ENCODE measurements at places on chromosomes 5 and 9.

GRCh38 chr5:96730586-96730985, 68.4 kb downstream of the CAST start:
- no peak overlapping the region for H3K4me3 ChIP-seq
- peaks cover 8% of the 10 kb centered on the region for H3K36me3 ChIP-seq
- peaks cover 8% of the 10 kb centered on the region for H3K4me1 ChIP-seq
- H3K27me3 ChIP-seq, result no peaks in the 10 kb centered on the region
- DNase-seq, result no peak

DNA sequence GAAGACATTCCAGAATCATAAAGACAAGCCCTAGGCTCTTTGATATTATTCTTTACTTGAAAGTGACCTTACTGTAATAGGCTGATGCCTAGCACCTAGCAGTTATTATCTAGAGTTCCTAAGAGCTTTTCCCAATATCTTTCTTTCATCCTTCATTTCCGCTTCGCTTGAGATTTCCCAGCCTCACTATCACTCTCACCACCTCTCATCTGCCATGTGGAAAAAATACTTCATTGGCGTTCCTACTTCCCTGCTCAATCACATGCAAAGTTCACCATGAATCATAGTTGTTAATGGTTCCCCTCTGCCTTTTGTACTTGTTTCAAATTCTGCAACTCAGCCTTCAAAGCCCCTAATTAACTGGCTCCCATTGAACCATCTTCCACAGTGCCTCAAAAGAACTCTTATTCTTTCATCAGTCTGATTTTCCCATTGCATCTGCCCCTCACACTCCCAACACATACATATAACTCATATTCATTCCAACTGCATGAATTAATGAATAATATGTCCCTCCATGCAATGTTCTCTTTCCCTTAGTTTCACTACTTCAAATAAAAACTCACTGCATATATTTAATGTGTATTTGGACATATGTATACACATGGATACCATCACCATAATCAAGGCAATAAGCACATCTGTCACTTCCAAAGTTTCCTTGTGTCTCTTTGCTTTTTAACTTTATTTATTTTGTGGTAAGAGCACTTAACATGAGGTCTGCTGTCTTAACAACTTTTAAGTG, 221.6 kb downstream of the PARP8 start:
- H3K36me3 ChIP-seq, result no peaks in the 10 kb centered on the region
- no peak overlapping the region for H3K27ac ChIP-seq
- no peak overlapping the region for H3K4me3 ChIP-seq
- DNase-seq, result no peak
- H3K4me1 ChIP-seq, result no peaks in the 10 kb centered on the region

DNA sequence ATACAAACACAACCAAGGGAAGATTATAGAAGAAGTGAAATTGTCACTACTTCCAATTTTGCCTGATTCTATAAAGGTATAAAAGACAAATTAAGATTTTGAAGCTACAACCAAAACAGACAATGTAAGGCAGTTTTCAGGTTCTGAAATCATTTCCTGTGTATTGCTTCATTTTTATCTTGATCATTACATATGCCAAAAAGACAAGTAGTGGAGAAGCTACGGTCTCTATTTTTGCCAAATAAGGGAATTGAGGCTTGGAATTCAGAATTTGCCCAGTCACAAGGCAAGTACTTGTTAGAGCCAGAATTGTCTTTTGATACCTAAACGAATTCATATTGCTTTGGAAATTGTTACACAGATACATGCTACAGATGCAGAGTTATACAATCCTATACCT, 20.6 kb downstream of the EDIL3 start:
- H3K4me3 ChIP-seq, result no peak overlapping the region
- H3K4me1 ChIP-seq, result no peaks in the 10 kb centered on the region
- no peaks in the 10 kb centered on the region for H3K27me3 ChIP-seq
- DNase-seq, result no peak
- H3K27ac ChIP-seq, result no peak overlapping the region

- peaks cover 15% of the 10 kb centered on the region for H3K4me1 ChIP-seq
- peak; percentile 45 for DNase-seq
- H3K27ac ChIP-seq, result no peak overlapping the region
- H3K4me3 ChIP-seq, result no peak overlapping the region
- no peaks in the 10 kb centered on the region for H3K27me3 ChIP-seq
Measured at GRCh38 chr5:140239939-140240700, 62.8 kb downstream of the PFDN1 start.

DNA sequence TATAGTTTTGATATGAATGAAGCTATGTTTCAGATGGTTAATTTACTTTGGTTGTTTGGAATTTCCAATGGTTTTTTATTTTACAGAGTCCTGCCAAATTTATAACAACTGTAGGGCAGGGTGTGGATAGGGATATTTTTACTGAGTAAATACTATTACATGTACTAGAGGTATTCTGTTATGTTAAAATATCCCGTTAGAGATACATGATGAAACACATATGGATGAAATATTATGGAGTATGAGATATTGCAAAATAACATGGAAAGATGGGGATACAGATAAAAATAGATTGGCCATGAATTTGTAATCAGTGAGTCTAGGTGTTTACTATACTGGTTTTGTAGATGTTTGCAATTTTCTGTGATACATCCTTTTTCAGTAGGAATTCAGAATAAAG, 76.7 kb downstream of the RAB24 start:
- no peak overlapping the region for H3K4me3 ChIP-seq
- no peak for DNase-seq
- H3K27ac ChIP-seq, result no peak overlapping the region
- no peaks in the 10 kb centered on the region for H3K27me3 ChIP-seq
- H3K4me1 ChIP-seq, result no peaks in the 10 kb centered on the region
- peaks cover 15% of the 10 kb centered on the region for H3K36me3 ChIP-seq

DNA sequence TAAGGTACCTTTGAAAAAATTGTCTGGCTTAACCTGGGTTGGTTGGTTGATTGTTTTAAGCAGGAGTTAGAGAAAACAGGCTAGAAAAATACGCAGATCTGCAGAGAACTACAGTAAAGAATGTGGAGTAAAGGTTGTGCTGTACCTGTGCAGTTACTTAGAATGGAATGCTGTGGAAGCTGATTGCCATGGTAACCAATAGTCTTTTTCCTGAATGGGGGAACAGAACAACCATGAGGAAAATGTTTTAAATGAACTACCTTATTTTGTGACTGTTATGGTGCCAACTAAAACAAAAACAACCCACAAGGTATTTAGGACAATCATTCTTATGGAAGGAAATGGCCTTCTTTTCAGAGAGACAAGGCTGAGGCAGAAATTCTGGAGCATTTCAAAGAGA, 4.8 kb upstream of the HOMER1 start:
- no peaks in the 10 kb centered on the region for H3K36me3 ChIP-seq
- H3K27ac ChIP-seq, result peak overlapping the region; percentile 81
- no peak overlapping the region for H3K4me3 ChIP-seq
- DNase-seq, result no peak
- H3K27me3 ChIP-seq, result no peaks in the 10 kb centered on the region
- peaks cover 16% of the 10 kb centered on the region for H3K4me1 ChIP-seq

GRCh38 chr9:81652058-81652687, 37.2 kb downstream of the TLE1 start:
- peaks cover 15% of the 10 kb centered on the region for H3K36me3 ChIP-seq
- no peak for DNase-seq
- H3K27me3 ChIP-seq, result no peaks in the 10 kb centered on the region
- no peak overlapping the region for H3K27ac ChIP-seq

DNA sequence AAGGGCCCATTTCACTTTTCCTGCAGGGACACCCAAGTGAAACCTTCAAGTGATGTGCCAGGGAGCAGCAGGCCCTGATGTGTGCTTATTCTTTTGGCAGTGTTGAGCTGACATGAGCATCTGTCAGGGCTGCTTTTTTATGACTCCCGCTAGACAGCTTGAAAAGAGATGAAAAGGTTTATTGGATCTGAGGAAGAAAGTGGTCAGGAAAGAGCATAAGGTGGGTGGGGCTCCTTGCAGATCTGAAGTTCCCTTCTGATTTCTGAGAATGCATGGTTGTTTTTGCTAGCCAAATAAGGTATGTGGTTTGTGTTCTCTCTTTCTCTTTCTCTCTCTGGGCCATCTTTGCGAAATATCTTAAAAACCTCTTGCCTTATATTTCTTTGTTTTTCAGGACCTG, 316.1 kb downstream of the DMRT2 start:
- no peaks in the 10 kb centered on the region for H3K36me3 ChIP-seq
- no peak overlapping the region for H3K27ac ChIP-seq
- no peaks in the 10 kb centered on the region for H3K4me1 ChIP-seq

DNA sequence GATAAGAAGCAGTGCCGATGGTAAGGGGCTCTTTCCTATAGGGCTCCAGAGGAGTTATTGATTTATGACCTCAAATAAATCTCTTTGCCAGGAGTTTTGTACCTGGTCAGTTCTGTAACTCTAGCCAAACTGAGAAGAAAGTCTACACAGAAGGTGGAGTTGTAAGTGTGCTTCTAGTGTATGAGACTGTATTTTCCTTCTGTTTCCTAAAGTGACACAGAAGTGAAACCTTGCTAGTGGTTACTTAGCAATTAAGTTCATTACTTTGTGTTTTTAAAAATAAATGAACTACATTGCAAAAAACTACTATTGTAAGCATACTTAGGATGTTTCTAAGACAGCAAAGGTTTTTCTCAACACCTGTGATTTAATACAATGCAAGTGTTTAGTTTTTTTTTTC, 48.7 kb upstream of the ACTBL2 start:
- no peak for DNase-seq
- no peaks in the 10 kb centered on the region for H3K36me3 ChIP-seq
- no peak overlapping the region for H3K4me3 ChIP-seq
- peaks cover 2% of the 10 kb centered on the region for H3K4me1 ChIP-seq
- H3K27me3 ChIP-seq, result peaks cover 2% of the 10 kb centered on the region
- no peak overlapping the region for H3K27ac ChIP-seq

- no peak overlapping the region for H3K4me3 ChIP-seq
- DNase-seq, result no peak
- peaks cover 2% of the 10 kb centered on the region for H3K4me1 ChIP-seq
- peaks cover 95% of the 10 kb centered on the region for H3K27me3 ChIP-seq
Measured at GRCh38 chr5:135046661-135047346, 12.8 kb upstream of the PITX1 start.

All from progenitor cell of endocrine pancreas (in vitro differentiated cells).